ENCODE measurements at places on chromosomes 7 and 10.

GRCh38 chr7:90618876-90619275 lies 22.8 kb downstream of the CDK14 start:
- peak; percentile 89 for DNase-seq

DNA sequence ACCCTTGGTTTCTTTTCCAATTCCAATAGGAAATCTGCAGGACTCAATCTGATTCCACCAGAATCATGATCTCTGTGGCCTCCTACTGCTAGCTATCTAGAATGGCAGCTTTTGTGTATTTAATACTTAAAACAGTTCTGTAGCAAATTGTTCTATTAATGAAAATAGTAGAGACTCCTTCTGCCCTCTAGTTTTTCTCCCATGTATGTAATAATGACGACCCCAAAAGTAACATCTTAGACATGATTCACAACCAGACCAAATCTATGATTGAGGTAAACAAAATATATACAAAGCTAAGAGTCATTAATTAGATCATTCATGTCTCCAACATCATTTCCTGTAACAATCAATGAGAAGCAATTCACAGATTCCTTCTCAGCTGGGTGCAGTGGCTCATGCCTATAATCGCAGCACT lies 259.1 kb upstream of the MKLN1 start:
- peak; percentile 21 for DNase-seq

- DNase-seq, result no peak
These were observed 1297.2 kb upstream of the LRRTM3 start for GRCh38 chr10:65628493-65629139.

DNA sequence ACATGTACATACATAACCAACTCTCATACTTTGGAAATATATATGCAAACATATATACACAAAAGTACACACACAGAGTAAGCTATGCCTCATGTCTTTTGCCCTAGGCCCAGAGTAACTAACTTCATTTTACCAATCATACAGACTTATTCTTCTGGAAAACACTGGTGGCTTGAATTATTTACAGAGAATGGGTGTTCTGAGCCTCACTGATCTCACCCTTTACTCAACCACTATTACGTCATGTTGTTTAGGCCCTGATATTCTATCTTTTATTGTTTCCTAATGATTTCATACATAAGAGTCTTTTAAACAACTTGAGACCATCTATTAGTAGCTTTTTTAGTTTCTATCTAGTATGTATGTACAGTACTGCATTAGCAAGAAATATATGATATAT lies 43.0 kb downstream of the ANK3 start:
- DNase-seq, result no peak

- DNase-seq, result no peak
These were observed 27.6 kb upstream of the CTNNA3 start for GRCh38 chr10:67723601-67724000.

GRCh38 chr10:11209830-11210181 lies 192.1 kb downstream of the CELF2 start:
- no peak for DNase-seq

- no peak for DNase-seq
These were observed 786.1 kb downstream of the CNTNAP2 start for GRCh38 chr7:146902728-146903127.

- no peak for DNase-seq
These were observed 97.9 kb downstream of the RAB18 start for GRCh38 chr10:27601946-27602538.

- DNase-seq, result peak; percentile 18
These were observed 271.9 kb downstream of the TNS3 start for GRCh38 chr7:47310020-47310419.

DNA sequence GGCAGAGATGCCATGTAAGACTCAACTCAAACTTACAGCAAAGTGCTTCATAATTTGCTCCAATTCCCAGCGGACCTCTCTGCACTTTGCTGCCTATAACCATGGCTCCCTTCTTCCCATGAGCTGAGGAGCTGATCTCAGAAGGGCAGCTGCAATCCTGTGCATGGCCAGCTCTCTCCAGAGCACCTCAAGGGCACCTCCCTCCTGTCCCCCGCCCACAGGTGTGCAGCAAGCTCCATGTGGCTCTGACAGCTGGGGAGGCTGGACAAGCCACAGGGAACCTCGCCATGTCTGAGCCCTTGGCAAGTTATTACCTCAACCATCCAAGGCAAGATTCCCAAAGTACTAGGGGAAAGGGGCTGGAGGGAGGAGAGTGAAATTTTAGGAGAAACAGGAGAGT lies 61.1 kb upstream of the DDC start:
- peak; percentile 95 for DNase-seq

GRCh38 chr7:148563583-148564274 lies 26.8 kb upstream of the C7orf33 start:
- no peak for DNase-seq

DNA sequence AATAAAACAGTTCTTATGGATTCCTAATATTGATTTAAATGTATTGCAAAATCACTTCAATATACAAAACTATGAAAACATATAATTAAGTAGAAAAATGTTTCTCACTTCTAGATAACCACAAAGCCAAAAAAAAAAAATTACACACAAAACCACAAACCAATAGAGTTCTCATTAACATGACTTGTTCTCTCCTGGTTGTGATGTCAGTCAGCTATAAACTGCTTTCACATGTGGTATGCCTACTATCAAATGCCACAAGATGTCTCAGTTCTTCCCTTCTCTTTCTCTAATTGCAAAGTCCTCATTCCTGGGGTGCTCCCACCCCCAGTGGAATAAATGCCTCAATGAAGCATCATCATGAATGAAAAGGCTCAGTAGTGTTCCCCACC lies 16.6 kb downstream of the GNAI1 start:
- no peak for DNase-seq

DNA sequence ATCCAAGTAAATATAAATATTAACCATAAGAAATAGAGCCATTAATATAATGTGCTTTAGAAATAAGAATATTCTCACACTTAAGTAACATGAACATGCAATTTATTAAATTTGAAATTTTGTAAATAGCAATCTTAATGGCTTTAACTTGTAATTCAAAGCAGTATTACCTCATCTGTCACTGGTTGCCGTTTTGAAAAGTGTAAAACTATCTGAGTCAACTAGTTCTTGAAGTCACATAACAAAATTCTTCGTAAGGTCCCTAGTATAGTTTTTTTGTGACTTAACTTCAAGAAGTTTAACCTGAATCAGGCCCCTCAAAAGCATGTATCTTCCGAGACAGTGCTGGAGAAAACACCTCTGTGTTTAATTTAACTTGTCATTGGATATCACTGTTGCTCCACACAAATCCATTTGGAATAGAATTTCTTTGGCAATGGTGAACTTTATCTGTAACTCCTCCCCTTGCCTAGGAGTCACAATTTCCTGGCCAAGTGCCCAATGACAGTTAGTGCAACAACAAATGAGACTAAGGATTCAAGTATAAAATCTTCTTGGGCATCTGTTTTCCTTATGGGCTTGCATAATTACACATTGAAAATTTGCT lies 47.1 kb downstream of the NT5C2 start:
- DNase-seq, result peak; percentile 44

- DNase-seq, result no peak
These were observed 279.2 kb upstream of the MKI67 start for GRCh38 chr10:128405450-128405849.

DNA sequence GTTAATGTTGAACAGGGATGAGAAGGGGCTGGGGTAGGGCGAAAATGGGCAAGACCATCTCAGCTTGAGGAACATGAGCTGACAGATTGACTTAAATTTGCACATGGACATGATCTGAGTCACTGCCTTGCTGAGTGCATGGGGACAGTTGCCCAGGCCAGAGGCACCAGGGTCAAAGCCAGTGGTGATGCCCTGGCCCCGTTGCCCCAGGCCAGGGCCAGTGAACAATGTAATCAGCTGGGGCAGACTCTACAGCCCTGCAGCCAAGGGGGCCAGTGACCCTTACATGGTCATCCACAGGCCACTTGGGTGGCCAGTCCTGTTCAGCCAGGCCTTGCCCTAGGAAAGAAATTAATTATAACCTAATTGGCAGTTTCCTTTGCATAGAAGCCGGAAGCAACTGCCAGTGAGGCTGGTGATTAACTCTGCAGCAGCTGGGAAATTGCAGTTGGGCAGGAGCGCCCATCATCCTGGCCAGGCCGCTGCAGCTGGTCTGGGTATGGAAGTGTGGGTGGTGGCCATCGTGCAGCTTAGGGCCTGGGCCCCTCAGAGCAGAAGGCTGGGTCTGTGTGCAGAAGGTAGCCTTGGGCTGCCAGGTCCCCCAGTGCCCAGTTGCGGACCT lies 9.6 kb downstream of the RET start:
- peak; percentile 27 for DNase-seq

- DNase-seq, result no peak
These were observed 26.3 kb downstream of the DOCK1 start for GRCh38 chr10:126931544-126931943.

DNA sequence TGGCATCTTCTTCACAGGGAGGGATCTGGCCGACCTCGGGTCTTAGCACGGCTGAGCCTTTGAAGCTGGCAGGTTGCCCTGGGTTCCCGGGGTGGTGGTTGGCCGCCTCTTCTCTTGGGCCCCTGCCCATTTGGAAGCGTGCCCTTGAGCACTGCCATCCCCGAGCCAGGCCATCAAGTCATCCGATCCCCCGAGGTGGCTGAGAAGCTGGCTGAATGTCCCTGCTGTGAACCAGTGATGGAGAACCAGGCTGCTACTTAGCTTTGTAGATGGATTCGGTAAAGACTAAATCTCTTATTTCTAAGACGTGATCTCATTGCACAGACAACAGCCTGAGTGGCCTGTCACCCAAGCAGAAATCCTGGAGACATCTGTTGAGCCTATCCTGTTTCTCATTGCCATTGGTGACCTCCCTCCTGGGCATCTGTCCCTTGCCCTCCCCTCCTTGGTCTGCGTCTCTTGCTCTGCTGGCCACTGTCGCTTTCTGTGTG lies 74.3 kb downstream of the GRK5 start:
- DNase-seq, result peak; percentile 82

DNA sequence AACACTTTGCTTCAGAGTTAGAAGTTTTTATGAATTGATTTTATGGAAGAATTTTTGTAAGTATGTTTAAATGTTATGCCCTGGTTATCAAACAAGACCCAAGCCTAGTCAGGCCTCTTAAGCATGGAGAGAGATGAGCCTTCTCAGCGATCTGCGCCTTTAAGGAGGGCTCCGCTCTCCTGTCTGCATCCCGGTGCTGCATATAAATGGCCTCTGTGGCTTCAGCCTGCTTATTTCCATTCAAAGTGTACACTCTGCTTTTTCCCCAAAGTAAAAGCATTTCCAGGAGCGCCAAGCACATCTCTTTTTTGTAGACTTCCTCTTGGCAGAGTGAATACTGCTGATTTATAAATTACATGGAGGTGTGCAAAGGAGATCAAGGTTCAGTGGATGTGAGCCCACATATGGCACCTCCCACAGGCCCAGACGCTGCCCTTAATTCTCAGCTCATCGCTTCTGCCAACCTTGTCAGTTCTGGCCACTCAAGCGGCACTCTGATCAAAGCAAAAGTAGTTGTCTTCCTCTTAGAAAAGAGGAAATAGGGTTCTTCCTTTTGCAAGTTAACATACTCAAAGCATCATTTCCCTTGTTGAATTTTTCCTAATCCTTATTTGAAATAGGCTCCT lies 70.0 kb upstream of the SFMBT2 start:
- no peak for DNase-seq

DNA sequence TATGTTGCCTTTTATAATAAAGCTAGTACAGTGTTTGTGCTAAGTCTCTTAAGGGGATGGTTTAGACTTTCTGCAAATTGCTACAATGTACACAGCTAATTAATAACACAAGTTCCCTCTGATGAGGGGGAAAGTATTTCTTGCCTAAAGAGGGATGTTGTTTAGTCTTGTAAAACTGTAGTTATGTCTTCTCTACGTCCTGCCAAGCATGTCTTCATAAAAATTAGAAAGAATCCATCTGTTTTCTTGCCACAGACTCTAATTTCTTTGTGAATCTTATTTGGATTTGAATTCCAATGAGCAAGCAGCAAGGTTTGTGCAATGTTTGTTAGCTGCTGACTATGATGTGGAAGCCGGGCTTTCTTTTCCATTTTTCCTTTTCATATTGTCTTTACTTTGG lies 28.2 kb downstream of the ADARB2 start:
- no peak for DNase-seq

DNA sequence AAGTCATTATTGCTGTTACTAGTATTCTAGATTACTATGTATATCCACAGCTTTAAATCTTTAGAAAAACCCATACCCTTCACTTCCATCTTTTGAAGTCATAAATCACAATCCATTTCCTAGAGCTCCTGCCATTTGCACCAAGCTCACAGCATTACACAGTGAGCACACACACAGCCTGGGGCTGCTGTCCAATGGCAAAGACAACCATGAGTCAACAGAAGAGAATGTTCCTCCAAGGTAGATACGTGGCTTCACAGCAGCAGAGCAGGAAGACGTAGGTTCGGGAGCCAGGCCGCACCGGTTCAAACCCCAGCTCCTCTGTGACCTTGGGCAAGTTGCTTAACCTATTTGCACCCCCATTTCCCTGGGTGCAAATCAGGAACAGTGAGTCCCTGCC lies 234.6 kb downstream of the DIP2C start:
- DNase-seq, result peak; percentile 65

GRCh38 chr7:122885583-122886356 lies 490 bp downstream of the CADPS2 start:
- DNase-seq, result peak; percentile 76

DNA sequence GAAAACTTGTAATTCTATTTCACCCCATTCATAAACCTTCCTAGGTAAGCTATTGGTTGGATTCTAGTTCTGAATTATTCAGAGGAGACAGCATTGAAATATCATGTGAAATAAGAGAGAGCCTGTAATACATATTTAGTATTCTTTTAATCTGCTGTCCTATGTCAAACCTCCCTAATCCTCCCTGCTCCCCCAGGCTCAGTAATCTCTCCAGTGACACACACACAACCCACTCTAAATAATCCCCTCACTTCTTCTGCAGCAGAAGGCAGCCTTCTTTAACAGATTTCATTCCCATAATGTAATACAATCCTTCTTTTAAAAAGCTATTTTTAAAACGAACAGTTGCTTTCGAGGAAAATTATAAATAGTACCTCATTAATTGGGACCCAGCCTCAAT lies 639.7 kb upstream of the AUTS2 start:
- DNase-seq, result no peak

- peak; percentile 45 for DNase-seq
These were observed 25.4 kb upstream of the PRXL2A start for GRCh38 chr10:80382989-80383388.

DNA sequence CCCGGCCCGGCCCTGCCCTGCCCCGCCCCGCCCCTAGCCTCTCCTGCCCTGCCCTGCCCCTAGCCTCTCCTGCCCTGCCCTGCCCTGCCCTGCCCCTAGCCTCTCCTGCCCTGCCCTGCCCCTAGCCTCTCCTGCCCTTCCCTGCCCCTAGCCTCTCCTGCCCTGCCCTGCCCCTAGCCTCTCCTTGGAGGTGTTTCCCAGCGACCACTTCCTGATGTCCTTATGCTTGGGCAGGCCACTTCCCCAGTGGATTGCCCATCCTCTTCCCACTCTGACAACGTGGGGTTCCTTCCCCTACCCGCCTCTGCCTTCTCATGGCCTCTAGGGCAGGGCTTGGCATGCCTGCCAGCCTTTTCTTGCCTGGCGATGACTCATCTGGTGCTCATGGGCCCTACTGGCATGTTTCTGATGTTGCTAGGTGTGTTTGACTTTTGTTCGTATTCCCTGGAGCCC lies 21.2 kb downstream of the PRXL2A start:
- no peak for DNase-seq

- peak; percentile 96 for DNase-seq
These were observed 184.6 kb downstream of the SEC23IP start for GRCh38 chr10:120076996-120077706.

- DNase-seq, result no peak
These were observed 259.3 kb downstream of the HTR7 start for GRCh38 chr10:90598513-90598912.

All from NCI-H69 (cell line).